Stimulated activated CD4-positive, alpha-beta T cell treated with anti-CD3 and anti-CD28 coated beads, Interleukin-4, amount 100 ng/mL, for 4 hours (primary cell): ENCODE measurements at places on chromosomes 11 and 22.

DNA sequence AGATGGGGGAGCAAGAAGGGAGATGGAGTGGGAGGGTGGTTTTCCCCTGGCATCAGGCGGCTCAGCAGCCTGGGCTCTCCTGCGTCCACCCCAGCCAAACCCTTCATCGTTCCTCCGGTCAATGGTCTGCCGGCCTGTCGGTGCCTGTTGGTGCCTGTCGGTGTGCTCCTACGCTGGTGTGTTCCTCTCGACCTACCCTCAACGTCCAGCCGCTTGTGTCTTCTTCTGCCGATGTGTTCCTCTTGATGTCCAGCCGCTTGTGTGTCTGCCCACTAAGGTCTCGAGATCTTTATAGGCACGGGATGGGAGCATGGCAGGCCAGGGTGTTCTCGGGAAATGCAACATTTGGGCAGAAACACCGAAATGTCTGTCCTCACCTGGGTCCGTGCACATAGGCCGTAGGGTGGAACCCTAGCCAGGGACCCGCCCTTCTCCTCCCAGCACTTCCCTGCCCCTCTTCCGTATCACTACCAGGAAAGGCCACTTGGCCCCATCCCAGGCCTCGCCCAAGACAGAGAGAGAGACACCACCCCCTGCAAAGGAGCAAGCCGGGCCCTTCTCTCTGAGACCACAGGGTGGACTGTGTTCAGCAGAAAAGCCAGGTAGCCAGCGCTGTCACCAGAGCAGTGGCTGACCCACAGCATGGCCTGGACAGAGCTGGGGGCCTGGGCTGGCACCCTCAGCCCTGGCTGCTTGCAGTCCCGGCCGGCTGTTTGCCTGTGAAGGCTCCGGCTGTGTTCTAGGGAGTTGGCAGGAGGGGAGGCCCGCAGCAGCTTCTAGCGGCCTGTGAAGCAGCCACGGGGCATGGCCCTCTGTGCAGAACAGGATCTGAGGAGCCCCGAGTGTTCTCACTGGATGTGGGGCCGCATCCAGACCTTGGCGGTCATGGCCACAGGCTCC is 61.6 kb upstream of the KCNQ1OT1 start:
- no peak for DNase-seq

GRCh38 chr11:95341221-95341620 is 110.2 kb upstream of the SESN3 start:
- DNase-seq: no peak

DNA sequence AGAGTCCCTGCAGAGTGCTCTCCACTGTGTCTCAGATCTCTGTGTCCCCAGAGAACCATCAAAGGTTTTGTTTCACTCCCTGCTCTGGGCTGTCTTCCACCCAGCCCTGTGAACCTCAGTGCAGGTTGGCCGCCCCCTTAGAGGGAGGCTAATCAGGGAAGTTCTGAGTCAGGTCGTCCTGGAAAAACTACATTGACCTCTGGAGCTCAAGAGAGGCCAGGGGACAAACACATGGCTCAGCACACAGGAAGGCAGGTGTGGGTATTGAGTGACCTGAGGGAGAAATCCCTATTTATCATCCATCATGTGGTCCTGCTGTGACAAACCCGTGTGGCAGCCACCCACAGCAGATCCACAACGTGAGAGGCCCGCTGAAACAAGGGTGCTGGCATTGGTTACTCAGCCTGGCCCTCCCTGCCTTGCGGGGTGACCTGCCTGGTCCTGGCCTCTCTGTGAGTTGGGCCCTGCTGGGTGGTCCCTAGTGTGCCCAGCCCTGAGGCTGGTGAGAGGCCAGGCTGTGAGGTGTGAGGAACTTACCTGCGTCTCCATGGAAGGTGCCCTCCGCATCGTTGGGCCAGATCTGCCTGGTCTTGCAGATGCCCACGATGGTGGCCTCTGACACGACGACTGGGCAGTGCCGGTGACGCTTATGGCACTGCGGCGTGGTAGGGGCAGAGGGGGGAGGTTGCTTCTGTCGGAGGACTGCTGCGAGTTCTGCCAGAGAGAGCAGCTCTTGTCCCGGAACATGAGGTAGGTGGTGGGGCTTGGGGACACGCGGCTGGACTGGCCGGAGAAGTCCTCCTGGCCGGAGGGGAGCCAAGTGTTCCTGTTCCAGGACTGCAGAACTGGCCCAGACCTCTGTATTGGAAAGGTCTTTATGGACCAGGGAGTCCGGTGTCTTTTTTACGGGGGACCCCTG is 669 bp upstream of the BCR start:
- DNase-seq: no peak

- DNase-seq: no peak
Measured at GRCh38 chr11:63672936-63673539, 1.9 kb upstream of the ATL3 start.

DNA sequence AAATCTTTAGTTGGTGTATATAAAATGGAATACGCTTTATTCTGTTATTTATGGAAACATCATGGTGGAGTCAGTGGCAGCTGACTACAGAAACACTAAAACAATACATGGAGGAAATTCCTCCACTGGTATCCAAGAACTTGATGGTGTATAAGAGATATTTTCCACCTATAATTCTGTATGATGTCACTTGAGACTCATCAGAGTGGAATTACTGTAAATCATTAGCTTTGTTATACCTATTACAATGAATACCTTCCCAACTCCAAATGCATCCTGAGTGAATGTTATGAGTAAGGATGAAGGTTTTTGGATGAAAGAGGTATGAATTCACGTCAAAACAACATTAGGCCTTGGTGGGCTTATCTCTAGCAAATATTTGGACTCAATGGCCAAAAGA is 258.5 kb upstream of the SORL1-AS1 start:
- DNase-seq: no peak

DNA sequence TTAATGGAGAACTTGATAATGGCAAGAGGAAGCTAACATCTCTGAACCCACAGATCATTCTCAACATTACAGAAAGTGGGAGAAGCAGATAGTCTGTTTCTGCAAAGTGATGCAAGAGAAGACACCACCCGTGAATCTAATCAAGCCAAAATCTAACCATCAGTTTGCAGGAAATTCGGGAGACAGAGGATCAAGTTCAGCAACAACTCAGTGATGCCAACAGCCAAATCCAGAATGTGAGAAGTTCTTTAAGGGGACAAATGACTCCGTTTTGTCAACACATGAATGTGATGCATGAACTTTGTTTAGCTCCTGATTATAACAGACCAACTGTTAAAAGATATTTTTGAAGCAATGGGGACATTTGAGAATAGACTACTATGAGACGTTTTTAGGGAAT is 95.2 kb upstream of the LDLRAD3 start:
- DNase-seq: no peak

- no peak for DNase-seq
Measured at GRCh38 chr11:5153574-5154431, 754 bp downstream of the OR52A1 start.

GRCh38 chr11:68946416-68947090 is 34.2 kb downstream of the MRGPRD start:
- no peak for DNase-seq

- DNase-seq: no peak
Measured at GRCh38 chr22:12601870-12602779, 2925.9 kb upstream of the OR11H1 start.

- no peak for DNase-seq
Measured at GRCh38 chr11:126465573-126466188, 110.2 kb downstream of the ST3GAL4 start.

DNA sequence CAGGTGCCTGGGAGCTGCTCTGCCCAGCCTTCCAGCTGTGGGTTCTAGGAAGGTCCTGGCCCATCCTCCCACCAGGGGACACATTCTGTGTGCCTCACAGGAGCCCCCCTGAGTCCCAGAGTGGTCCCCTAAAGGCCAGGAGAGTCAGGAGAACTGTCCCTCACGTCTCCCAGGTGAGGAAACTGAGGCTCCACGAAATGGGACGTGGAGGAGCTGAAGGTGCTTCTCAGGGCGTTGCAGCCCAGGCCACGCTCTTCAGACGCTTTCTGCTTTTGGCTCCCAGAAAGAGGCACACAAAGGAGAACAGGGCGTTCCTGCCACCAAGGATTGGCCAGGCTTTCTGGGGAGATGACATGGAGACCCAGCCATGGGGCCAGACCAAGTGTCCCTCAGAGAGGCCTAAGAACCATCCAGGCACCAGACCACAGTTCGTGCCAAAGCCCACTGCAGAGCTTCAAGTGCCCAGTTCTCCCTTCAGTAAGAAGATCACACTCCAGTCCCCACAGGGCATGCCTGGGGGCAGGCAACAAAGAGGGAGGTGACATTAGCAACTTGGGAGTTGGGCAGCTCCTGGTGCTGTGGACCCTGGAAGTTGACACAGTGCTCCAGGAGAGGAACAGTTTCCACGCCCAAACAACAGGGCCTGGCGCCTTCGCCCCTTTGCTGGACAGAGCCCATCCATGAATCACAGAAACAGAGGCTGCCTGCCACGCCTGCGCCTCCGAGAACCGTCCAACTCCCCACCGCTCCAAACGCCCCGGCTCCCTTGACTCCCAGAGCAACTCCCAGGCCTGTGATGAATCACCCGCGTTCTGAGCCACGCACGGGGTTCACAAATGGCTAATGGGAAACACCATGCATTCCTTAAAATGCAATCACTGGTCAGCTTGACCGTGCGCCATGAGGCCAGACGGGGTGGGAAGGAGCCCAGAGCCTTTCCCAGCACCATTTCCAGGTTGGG is 589.2 kb downstream of the BRD1 start:
- DNase-seq: no peak

- no peak for DNase-seq
Measured at GRCh38 chr11:68649851-68650555, 34.3 kb upstream of the GAL start.

- DNase-seq: peak; percentile 39
Measured at GRCh38 chr11:47179655-47179991, 2.9 kb upstream of the ARFGAP2 start.

GRCh38 chr11:65279279-65279678 is 17.5 kb downstream of the POLA2 start:
- no peak for DNase-seq

GRCh38 chr11:15141381-15141780 is 26.7 kb downstream of the INSC start:
- DNase-seq: no peak

GRCh38 chr11:96105944-96106343 is 182.0 kb upstream of the MTMR2 start:
- no peak for DNase-seq

DNA sequence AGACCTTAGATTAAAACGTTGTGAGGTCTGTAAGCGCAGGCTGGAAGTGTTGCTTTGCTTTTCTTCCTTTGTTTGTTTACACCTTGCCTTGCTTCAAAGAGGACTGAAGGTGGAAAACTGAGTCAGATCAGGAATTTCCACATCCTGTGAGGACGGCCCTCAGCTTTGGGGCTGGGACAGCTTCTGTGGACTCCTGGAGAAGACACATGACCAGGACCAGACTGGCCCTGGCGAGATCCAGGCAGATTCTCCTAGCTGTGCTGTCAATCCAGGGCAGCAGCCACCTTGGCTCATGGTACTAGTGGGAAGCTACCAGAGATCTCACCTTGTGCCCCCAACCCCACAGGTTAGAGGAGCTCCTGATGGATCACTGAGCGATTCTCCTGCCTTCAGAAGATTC is 1461.9 kb downstream of the TBC1D22A start:
- DNase-seq: no peak

DNA sequence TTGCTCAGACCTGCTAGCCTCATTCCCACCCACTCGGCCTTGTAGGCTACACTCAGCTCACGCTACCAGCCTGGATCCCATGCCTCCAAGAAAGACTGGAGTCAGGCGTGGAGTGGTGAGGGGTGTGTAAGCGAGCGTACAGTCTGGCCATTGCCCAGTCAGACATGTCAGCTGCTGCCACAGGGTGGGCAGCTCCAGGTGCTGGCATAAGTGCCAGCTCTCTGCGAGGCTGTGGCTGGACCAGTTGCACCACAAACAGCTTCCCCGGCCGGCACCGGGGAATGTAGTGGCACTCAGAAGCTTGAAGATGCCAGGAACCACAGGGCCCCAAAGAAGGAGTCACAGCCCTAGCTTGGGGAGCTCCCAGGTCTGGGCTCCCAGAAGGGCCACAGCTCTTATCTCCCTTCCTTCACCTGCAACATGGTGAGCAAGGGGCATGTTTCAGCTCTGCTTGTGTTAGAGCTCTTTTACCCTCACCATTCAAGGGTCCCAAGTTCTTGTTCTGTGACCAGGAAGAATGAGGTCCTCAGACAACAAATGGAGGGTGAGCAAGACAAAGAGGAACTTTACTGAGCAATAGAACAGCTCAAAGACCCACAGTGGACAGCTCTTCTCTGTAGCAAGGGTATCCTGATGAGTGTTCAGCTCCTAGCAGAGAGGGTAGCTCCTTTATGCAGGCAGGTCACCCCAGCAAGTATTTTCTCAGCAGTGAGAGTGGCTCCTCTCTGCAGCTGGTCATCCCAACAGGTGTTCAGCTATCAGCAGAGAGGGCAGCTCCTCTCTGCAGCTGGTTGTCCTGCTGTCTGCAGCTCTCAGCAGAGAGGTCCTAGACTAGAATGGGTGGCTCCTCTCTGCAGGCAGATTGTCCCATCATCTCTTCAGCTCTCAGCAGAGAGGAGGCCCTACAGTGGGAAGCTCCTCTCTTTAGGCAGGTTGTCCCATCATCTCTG is 6.0 kb downstream of the SBF2 start:
- no peak for DNase-seq

DNA sequence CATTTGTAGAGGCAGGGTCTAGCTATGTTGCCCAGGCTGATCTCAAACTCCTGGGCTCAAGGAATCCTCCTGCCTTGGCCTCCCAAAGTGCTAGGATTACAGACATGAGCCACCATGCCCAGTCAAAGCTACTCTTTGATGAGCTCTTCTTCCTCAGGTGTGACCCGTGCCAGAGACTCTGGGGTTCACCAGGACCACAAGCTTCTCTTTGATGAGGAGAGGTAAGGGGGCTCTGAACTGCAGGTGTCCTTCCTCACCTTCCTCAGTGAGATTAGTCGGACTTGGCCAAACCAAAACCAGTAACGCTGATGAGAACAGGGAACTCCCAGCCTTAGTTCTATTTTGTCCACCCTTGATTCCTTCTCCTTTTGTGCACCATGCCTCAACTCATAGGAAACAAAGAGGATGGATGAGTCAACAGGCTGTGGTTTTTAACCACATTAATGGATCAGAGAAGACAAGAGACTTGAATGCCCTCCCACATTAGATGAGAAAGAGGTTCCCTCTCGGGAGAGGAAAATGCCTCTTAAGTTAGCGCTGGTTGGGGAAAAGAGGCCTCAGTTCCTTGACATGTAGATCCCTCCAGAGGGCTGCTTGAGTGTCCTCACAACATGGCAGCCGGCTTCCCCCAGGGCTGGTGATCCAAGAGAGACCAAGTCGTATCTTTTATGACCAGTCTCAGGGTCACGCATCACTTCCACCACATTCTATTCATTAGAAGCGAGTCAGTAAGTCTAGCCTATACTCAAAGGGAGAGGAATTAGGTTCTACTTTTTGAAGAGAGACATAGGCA is 25.7 kb upstream of the CTR9 start:
- peak; percentile 15 for DNase-seq

- DNase-seq: peak; percentile 61
Measured at GRCh38 chr11:63916837-63917691, at the start of gene RCOR2. Gene RCOR2 (minus strand): TSS chr11:63917164. CDS start chr11:63916456, 708 bp downstream.

DNA sequence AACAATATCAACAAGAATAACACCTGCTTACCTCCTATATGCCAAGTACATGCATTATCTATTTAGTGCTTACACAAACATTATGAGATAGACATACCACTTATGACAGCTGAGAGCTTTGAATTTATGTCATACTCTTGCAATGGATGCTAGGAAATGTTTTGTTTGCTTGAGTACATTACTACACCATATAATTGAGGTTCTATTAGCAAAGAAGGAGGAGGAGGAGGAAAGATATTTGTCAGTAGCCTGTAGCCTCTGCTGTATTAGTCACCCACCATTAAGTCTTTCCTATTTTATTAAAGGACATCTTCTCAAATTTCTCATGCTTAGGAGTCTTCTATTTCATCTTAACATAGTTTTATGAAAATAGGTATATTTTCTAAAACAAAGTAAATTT is 6.4 kb downstream of the ANO5 start:
- DNase-seq: no peak

GRCh38 chr22:24376586-24376985 is 50.8 kb upstream of the ADORA2A start:
- DNase-seq: no peak
